ENCODE measurements at places on chromosomes 2 and 18.

GRCh38 chr2:76506538-76506937 is 795.8 kb upstream of the GCFC2 start:
- DNase-seq = no peak

DNA sequence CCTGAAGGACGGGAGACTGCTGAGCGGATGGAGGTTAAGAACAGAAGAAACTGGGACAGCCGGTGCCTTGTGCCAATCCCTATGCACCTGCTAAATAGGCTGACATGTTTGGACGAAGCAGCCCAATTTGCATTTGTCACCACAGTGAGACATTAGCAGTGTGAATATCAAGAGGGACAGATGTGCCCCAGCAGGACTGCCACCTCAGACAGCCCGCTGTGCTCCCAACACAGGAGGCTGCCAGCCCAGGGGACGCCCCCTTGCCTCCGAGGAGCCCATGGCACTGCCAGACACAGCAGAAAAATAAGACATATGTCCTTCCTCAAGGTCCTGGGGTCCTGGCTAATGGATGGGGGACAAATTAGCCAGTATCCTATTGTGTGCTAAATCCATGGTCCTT is 306.7 kb upstream of the POU3F3 start:
- DNase-seq = no peak

DNA sequence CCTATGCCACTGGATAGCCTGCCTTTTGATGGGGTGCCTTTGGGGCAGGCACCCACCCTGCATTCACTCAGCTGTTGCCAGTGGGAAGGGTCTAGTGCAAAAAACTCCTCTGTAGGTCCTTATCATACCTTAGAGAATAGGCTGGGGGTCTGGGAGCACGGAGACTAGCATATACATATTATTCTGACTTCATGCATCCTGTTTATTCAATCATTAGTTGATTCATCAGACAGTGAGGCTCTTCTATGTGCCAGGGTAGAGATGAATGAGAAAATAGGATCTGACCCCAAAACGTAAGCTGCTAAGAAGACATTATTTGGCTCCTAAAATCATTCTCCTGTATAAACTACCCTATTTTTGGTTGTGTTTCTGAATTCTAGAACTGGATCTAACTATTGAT is 153.3 kb downstream of the TPGS2 start:
- no peak for DNase-seq

GRCh38 chr2:8821276-8822217 is 15.9 kb downstream of the KIDINS220 start:
- no peak for DNase-seq

- no peak for DNase-seq
Measured at GRCh38 chr2:69807821-69808540, 21.5 kb upstream of the GMCL1 start.

GRCh38 chr2:26583381-26583911 is 57.7 kb downstream of the CIB4 start:
- DNase-seq = no peak

GRCh38 chr2:171344182-171344581 is 89.6 kb downstream of the METTL8 start:
- no peak for DNase-seq

GRCh38 chr2:8496617-8497016 is 185.2 kb upstream of the ID2 start:
- no peak for DNase-seq

- no peak for DNase-seq
Measured at GRCh38 chr2:188291142-188291616, 495 bp upstream of the GULP1 start.

DNA sequence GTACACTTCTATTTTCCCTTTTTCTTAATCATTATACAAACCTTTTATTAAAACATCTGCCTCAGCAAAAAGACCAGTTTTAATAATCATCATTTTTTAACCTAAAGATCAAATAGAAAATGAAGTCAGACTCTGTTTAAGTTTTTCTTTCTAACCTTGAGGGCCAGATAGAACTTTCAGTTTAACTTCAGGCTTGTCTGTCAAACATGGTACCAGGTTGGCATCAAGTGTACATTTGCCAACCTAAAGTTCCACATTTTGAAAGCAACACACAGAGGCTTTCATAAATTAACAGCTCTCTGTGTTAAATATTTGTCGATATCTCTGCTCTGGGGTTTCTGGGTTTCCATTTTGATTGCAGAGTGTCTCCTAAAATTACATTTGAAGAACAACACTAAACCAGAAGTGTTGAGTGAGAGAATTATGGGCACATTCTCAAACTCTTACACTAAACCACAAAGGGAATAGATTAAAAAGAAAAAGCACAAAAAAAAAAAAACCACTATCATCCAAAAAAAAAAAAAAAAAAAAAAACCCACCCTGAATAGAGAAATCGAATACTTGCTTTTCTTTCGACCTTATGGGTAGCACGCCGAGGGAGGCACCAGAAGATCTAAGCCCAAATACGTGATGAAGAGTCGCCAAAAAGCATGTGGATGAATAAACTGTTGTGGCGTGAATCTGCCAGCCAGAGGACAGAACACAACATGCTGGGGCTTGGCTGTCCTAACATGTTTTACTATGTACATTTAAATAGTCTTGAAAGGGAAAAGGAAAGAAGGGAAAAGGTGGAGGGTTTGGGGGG is 166.2 kb downstream of the TCF4 start:
- DNase-seq = no peak

DNA sequence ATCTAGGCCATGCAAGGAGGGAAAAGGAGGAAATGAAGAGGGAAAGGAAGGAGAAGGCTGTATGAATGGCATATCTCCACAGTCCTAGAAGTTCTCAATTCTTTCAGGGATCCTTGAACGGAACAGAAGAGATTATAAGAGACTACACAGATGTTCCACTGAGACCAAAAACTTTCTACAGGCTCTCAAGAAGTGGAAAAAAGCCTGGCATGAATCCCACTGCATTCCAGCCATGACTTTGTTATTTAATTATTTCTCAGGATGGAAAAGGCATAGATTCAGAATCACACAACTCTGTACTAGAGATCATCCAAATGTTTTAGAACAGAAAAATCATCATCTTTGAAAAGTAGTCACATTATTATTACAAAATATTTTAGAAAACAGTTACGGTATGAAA is 131.7 kb upstream of the CDH20 start:
- no peak for DNase-seq

GRCh38 chr18:45449418-45450227 is 165.7 kb upstream of the SLC14A2 start:
- no peak for DNase-seq

DNA sequence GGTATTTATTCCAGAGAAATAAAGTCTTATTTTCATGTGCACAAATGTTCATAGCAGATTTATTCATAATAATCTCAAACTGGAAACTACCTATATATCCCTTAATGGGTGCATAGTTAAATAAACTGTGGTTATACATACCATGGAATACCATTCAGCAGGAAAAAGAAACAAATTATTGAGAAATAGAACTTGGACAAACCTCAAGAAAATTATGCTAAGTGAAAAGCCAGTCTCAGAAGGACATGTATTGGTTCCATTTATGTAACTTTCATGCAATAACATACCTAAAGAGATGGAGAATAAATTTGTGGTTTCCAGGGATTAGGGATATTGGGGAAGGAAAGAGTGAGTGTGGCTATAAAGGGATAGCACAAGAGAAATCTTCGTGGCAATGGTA is 452.6 kb downstream of the SETBP1 start:
- DNase-seq = no peak

DNA sequence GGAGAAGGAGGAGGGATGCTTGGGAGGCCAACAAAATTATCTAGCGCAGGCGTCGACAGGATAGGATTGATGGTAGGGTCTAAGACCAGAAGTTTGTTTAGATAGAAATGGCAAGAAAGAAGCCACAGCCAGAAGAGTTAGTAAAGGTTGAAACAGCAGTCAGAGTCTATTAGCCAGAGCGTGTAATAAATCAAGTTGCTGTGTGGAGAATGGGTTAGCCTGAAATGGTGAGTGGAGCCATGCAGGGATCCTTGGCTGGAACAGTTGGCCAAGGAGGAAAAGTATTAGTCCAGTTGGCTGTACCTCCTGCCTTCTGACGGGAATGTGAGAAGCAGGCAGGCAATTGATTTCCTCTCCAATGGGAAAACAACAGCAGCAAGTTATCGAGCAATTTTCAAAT is 190.7 kb upstream of the CCDC68 start:
- no peak for DNase-seq

DNA sequence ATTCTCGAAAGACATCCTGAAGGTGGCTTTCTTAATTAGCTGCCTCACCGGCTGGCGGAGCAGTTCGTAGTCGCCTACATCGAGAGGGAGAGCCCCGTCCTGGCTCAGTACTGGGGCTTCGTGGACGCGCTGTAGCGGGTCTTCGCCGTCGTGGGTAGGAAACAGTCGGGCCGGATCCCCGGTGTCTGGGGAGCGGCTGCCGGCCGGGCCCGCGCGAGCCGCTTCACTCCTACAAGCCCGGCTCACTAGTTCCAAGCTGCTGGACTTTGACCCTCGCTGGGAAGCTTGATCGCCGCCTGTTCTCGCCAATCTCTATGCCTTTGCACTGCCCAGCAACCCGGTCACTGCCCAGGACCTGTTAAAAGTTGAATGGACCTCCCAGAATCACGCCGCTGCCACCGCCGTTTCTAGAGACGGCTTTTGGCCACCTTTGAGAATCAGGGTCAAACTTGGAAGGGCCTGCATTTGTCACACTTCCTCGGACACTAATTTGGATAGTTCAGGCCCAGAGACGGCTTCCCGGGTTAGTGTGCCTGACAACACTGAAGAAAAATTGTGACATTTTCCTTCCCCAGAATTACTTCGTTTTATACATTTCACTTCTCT is 41.4 kb upstream of the AKAIN1 start:
- DNase-seq = peak; percentile 23

- no peak for DNase-seq
Measured at GRCh38 chr18:47036298-47036874, 965 bp upstream of the ELOA2 start.

DNA sequence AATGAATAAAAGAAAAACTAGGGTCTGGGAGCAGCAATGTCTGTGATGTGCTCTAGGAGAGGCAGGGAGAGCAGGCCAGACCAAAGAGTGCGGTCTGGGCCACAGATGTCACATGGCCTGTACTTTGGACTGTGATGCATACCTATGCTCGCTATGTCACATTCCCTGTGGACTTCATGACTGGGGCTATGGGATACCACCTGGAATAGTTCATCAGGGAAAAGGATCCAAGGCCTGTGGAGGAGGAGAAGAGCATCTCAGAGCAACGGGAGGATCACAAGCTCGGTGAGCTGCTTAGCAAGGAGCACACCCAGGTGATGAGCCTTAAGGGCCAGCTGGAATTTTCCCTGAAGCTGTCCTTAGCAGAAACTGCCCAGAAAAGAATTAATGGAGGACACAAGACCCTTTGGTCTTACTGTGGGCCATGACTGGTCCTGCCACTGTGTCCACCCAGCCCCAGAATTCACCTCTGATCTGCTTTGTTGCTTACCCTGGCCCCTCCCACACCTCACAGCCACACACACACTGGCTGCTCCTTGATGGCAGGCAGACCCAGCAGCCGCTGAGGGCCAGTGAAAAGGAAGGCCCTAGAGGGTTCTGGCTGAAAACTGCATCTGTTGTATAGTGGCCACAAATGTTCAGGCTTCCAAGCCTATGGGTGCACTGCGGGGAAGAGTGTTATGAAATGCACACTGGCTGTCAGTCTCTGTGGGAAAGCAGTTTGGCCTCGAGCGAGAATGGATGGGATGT is 25.3 kb upstream of the GCC2 start:
- no peak for DNase-seq

- no peak for DNase-seq
Measured at GRCh38 chr2:222919841-222920526, 59.1 kb downstream of the ACSL3 start.

- DNase-seq = no peak
Measured at GRCh38 chr2:171991027-171991426, 8.7 kb upstream of the METAP1D start.

GRCh38 chr2:50315336-50315735 is 716.6 kb downstream of the NRXN1 start:
- no peak for DNase-seq

DNA sequence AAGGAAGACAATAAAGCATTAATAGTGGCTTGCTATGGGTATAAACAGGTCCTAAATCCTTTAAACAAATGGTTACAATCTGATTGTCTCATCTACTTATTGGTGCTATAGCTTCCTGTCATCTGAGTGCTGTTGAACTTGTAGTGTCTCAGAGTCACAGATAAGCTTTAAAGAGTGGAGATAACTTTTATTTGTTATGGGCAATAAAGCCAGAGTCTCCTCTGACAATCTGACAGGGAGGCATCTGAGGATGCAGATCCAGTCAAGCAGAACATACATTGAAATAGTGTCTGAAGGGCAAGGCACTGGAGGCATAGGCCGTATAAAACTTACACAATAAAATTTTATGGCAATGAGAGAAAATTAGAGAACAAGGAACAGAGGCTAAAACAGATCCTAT is 1132.4 kb upstream of the CDH2 start:
- no peak for DNase-seq

DNA sequence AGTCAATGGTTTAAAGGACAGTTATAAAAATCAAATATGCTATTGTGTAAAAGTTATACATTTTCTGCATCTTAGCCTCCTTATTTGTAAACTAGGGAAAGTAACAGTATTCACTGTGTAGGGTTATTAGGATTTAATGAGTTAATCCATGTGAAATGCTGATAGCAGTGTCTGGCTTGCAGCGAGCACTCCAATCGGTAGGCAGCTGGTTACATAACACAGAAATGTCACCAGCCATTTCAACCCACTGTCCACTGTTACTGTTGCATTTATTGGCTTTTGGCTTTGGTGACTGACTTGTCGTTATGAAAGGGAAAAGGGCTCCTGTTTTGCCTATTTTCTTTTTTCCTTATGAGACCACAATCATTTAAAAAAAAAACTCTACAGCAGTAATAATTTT is 38.9 kb downstream of the ID2 start:
- no peak for DNase-seq

DNA sequence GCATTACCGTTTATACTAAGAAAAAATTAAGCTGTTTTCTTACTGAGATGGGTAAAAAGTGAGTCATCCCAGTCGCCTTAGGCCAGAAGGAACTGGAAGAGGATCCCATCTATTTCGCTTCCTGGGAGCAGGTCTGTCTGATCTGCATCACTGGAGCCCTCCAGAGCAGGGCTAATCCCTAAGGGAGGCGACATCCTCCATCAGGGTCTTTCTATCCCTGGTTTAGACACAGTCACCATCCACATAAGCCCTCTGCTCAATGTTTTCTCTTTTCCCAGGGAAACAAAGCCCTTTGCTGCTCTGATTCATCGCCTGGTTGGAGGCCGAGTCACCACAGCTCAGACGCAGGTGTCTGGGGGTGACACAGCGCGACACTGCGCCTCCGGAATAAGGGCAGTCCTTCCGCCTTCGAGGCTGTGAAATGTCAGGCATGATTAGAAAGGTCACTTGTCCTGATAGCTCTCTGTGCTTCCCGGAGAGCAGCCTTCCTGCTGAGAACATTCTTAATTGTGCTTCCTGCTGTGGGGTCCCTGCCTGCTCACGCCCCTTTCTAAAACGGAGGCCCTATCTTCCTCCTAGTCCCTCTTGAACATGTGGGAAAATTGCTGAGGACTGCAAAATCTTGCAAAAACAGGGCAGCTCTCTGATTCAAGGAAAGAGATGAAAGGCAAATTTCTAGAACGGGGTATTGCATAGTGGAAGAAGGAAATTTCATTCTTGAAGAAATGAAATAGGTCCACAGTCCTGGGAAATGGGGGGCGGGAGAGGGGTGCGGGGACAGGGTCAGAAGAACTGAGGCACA is 56.3 kb downstream of the MARCHF4 start:
- no peak for DNase-seq

- no peak for DNase-seq
Measured at GRCh38 chr2:63399156-63399555, 189.1 kb downstream of the WDPCP start.

All from GM12892 (cell line).